SHP77 treated with DMSO at 0.1 percent for 48 hours (cell line): ENCODE measurements at places on chromosomes 7 and 10.

GRCh38 chr10:18723801-18724200 lies 64.6 kb downstream of the ARL5B start:
- DNase-seq, result no peak

DNA sequence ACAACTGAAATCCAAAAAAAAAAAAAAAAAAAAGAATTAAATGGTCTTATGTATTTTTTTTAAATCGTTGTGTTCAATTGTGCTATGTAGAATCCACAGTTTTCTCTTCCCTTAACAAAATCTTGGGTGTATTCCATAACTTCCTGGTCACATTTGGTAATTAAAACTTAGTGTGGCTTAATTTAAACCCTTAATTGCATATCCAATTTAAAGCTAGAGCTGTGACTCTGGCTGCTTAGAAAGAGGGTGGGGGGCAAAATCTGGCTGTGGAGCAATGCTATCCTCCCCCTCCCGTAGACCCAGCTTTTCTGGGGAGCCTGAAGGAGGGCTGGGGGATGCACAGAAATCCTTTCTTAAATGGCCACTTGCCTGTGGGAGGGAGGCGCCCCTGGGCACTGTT lies 695.1 kb downstream of the INHBA start:
- DNase-seq, result no peak

DNA sequence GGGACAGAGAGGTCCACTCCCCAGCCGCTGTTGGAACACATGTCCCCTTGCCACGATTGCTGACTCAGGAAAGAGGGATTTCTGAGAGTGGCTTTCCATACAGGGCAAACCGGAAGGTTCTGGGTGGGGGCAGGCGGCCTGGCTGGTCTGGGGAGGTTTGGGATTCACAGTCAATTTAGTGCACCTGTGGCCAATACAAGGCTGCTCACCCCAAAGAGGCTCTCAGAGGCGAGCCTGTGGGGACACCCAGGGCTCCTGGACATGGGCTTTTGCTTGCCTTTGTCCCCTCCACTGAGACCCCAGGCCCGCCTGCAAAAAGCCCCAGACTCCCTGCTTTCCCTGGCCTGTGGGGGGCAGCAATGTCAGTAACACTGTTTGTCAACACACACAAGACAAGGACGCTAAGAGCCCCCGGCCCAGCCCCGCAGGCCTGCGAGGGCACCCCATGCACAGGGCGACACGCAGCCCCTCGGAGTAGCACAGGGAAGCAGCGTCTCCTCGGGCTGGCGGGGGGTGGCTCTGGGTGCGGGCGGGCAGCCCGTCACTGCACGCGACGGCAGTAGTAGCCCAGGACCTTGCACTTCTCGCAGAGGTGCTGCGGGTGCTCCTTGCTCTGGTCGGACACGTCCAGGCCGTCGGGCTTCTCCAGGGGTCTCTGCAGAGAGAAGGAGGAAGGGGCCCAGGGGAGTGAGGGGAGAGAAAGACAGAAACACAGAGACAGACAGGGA lies 38.7 kb downstream of the PPIF start:
- no peak for DNase-seq

GRCh38 chr10:3148994-3149393 lies 23.6 kb downstream of the PITRM1 start:
- DNase-seq, result no peak

DNA sequence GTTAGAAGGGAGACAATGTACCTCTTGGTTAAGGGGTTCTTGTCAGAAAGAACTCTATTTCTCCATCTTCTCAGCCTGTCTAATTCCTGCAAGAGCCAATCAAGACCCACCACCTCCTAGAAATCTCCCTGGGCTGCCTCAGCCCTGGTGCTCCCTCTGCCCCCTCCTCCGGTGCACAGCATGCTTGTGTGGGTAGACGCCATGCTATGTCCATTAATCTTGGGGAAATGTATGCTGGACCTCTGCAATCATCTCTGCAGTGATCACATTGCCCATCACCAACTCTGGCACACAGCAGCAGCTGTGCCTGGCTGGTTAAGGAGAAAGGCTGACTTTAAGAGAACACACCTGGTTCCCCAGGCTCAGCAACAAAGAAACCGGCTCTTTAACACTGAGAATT lies 37.3 kb downstream of the SH3PXD2A start:
- DNase-seq, result no peak

DNA sequence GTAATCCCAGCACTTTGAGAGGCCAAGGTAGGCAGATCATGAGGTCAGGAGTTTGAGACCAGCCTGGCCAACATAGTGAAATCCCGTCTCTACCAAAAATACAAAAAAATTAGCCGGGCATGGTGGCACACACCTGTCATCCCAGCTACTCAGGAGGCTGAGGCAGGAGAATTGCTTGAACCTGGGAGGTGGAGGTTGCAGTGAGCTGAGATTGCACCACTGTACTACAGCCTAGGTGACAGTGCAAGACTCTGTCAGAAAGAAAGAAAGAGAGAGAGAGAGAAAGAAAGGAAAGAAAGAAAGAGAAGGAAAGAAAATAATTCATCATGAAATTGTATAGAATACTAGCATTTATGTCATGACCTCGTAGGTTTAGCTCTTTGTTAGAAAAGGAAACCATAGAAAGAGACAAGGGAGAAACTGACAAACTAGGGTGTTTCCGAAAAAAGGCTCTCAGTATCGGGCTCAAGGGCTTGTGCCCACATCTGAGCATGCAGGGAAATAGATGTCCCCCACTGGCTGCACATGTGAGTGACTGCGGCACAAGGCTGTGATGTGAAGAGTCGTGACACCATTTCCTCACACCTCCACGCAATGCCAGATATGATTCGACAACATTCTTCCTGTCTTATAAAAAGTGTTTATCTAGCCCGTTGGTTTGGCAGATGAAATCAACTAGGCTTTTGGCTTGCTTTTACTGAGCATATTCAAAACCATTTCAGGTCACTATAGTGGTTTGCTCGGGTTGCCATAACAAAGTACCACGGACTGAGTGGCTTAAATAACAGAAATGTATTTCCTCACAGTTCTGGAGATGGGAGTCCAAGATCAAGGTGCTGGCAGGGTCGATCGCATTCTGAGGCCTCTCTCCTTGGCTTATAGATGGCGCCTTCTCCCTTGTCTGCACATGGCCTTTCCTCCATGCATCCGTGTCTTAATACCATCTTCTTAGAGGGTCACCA lies 2.0 kb downstream of the SRGN start:
- no peak for DNase-seq

DNA sequence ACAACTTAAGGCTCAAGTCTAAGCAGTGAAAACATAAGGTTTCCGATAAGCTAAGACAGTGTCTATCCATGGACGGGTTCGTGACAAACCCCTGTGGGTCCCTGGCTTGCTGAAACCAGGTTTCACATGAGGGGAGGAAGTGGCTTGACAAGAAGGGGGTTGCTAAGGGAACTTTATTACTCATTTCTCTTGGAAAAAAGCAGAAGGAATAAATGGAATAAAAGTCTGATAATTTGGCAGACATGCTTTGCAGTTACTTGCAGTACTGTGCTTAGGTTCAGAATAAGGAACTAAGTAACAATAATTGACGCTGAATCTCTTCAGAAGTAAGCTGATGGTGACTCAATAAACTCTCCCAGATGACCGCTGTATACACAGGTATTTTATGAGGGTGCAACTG lies 34.7 kb downstream of the RBM17 start:
- DNase-seq, result no peak

GRCh38 chr10:48450741-48451466 lies 144.4 kb downstream of the MAPK8 start:
- DNase-seq, result no peak
